ENCODE measurements at places on chromosomes 16 and 17.

DNA sequence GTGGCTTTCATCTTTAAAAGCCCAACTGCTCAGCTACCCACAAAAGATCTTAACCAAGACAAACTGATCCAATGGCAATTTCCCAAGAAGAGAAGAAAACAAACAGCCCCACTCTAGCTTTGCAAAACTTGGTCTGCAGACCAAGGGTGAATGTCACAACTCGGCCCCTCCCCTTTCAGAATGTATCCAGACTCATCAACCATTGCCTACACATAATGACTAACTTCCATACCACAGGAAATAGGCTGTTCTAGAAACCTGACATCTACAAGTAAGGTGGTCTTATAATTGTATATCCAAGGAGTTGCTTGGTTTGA lies 16.0 kb downstream of the DCUN1D3 start:
- no peak for DNase-seq

GRCh38 chr16:86503830-86504229 lies 6.5 kb upstream of the FOXF1 start:
- DNase-seq = no peak

DNA sequence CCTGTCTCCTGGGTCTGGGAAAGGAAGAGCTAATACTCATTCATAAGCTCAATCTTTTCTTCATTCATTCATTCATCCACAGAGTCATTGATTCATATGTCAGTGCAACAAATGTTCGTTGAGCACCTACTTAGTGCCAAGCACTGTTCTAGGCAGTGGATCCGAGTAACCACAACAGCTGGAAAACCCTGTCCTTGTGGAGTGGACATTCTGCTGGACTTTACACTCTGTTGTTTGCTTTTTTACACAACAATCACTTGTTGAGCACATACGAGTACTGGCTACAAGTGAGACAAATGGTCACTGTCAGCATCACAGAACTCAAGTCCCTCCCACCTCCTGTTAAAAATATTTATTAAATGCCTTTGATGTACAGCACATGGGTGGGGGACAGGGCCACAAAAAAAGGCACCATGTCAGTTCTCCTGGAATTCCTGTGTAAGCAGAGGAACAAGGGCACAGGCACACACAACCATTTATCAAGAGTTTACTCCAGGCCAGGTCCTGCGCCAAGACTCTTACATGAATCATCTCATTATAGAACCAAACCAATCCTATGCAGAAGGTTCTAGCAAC lies 46.9 kb downstream of the TEKT5 start:
- DNase-seq = no peak

DNA sequence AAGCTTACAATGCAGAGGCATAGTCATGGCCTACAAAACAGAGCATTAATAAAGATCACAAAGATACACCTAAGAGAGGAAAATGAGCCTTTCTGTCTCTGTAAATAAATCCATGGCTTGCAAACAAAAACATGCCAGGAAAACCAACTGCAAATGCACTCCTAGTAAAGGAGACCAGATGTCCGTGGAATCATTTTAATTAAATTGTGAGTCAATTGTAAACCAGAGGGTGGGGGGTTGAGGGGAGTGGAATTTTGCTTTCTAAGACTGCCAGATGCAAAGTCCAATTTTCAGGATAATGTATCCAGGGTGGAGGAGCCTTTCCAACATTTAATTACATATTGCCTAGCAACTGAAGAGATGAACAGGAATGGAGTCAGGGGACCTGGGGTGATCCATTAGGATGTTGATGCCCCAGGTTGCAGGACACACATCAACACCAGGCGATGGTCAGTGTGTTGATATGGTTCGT lies 390.3 kb upstream of the CCL2 start:
- DNase-seq = no peak

- DNase-seq = no peak
Measured at GRCh38 chr16:89146211-89147005, 25.1 kb upstream of the CDH15 start.

DNA sequence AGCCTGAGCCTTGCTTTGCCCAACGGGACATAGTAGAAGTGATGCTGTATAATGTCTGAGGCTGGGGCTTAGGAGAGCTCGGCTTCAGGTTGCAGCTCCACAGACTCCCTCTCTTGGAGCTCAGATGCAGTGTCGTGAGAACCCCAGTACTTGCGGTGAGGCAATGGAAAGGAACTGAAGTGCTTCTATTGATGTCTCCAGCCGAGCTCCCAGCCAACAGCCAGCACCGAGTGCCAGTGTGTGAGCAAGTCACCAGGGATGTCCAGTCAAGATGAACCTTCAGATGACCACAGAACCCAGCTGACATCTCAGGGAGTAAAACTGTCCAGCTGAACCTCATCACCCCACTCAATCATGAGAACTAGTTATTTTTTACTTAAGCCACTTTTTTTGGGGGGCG lies 268.1 kb downstream of the IRF8 start:
- no peak for DNase-seq

DNA sequence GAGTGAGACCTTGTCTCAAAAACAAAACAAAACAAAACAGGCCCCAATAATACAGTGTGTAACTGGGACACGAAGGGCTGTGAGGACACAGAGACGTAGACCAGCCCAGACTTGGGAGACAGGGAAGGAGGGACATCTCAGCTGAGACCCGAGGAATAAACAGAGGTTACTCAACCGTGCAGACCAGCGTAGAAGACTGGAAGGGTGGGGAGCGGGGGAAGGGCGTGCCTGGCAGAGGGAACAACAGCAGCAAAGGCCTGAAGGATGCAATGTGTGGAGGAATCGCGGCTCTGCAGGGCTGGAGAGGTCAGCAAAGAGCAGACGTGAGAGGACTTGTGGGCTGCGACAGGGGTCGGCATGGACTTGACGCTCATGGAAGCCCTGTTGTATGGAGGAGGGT lies 11.6 kb upstream of the CES4A start:
- DNase-seq = no peak

GRCh38 chr16:48157794-48158193 lies 2.0 kb upstream of the ABCC12 start:
- no peak for DNase-seq

- no peak for DNase-seq
Measured at GRCh38 chr17:29588017-29588561, 1.4 kb downstream of the GIT1 start.

GRCh38 chr17:34226744-34227034 lies 28.4 kb upstream of the CCL2 start:
- no peak for DNase-seq

DNA sequence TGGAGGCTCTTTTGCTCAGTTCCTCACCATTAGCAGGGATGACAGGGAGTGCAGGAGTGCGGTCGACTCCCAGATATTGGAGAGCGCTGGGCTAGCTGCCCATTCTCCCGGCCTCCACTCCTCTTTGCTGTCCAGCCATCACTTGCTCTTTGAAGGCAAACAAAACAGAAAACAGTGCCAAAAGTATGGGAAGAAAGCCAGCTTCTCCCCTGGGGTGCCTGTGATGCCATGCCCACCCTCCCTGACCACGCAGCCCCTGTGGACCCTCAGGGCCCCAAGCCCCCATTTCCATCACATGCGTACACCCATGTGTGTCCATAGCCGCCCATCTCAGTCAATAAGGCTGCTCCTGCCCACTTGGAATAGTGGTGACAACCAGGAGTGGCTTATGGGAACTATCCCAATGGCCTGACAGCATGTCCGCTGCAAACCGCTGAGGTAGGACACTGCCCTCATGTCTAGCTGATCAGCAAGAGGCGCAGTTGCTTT lies 30.0 kb downstream of the MAPT start:
- no peak for DNase-seq

GRCh38 chr17:78026381-78026780 lies 67.9 kb downstream of the TNRC6C start:
- no peak for DNase-seq

DNA sequence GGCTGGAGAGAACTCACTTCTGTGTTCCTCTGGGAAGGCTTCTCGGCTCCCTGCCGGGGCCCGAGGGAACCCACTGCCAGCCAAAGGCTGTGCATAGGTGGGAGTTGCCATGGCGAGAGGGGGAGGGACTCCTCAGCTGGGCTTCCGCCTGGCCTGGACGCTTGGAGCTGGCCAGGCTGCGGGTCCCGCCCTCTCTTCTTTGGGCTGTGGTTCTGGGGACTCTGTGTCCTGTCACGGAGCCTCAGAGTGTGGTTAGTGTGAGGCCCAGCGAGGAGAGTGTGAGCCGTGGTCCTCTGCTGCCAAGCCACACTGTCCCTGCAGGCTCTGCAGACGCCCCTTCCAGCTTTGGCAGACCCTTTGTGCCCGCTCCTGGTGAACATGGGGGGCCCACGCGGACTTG lies 123.1 kb downstream of the OR1D5 start:
- no peak for DNase-seq

DNA sequence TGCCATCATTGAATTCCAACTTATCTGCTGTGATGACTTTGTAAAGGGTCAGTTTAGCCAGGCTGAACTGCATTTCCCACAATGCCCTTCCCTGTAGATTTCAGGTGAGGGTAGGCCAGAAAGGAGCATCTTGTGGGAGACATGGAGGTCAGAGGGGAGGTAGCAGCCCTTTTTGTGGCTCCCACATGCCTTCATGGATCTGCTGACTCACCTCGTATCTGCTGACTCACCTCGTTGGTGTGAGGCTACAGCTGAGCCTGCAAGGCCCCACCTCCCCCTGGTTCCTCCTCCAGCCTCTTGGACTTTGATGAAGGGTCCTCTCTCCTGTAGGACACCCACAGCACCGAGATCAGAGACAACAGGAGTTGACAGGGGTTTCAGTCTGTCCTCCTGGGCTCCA lies 102.5 kb downstream of the SALL1 start:
- DNase-seq = peak; percentile 46

GRCh38 chr16:75345711-75346110 lies 87.6 kb downstream of the CFDP1 start:
- DNase-seq = no peak

GRCh38 chr16:1413684-1414531 lies 596 bp downstream of the UNKL start:
- no peak for DNase-seq

- DNase-seq = peak; percentile 92
Measured at GRCh38 chr16:57591086-57591869, 37.2 kb upstream of the ADGRG1 start.

GRCh38 chr16:50152351-50152806 lies 727 bp upstream of the TENT4B start:
- DNase-seq = peak; percentile 14

DNA sequence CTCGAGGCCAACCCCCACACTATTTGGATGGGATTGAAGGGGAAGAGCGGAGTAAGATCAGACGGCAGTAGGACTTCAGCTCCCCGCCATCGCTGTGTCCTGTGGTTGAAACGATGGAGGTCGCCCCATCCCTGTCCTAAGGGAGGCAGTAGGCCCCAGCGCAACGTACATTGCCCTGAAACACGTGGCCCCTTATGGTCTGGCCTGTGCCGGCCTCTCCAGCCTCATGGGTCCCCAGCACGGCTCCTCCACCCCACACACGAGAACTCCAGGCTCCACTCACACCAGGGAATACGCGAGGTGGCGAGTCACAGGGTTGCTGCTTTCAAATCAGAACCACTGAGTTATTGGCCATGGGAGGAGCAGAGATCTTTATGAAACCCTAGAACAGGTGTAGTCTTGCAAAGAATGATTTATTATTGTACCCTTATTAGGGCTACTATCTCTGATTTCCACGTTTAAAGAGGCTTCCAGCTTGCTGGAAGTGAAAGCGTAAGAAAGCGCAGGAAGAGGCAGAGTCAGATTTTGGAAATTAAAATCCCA lies 669 bp upstream of the DCTPP1 start:
- no peak for DNase-seq

GRCh38 chr16:67481561-67482232 lies 740 bp upstream of the ATP6V0D1 start:
- no peak for DNase-seq

DNA sequence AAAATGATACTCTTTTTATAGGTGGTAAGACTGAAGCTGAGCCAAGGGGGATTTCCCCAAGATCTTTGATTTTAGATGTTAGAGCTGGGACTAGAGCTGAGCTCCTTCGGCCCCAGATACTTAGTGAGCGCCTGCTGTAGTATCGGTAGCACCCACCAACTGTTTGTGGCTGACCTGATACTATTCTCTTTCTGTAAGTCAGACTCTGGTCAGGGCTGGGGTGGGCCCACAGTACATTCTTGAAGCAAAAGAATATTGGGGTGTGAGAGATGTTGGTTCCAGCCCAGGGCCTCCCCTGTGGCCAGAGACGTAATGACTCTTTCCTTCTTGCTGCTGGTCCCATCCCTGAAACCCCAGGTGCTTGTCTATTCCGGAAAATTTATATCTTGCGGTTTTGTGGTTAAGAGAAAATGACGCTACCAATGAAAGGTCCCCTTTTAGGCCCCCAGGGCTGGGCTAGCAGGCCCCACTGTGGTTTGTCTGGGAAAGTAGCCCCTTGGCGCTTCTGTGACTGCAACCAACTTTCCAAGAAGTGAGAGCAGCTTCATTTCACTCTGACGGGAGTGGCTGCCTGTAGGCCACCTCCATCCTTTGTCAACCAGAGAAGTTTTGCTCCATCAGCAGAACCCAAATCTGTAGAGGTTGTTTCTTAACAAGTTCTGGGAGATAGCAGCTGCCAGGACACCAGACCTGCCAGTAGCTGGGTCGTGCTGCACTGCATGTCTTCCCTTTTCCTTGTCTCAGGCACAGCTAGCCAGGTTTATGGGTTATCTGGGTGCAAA lies 86.4 kb upstream of the LGALS9 start:
- peak; percentile 88 for DNase-seq

DNA sequence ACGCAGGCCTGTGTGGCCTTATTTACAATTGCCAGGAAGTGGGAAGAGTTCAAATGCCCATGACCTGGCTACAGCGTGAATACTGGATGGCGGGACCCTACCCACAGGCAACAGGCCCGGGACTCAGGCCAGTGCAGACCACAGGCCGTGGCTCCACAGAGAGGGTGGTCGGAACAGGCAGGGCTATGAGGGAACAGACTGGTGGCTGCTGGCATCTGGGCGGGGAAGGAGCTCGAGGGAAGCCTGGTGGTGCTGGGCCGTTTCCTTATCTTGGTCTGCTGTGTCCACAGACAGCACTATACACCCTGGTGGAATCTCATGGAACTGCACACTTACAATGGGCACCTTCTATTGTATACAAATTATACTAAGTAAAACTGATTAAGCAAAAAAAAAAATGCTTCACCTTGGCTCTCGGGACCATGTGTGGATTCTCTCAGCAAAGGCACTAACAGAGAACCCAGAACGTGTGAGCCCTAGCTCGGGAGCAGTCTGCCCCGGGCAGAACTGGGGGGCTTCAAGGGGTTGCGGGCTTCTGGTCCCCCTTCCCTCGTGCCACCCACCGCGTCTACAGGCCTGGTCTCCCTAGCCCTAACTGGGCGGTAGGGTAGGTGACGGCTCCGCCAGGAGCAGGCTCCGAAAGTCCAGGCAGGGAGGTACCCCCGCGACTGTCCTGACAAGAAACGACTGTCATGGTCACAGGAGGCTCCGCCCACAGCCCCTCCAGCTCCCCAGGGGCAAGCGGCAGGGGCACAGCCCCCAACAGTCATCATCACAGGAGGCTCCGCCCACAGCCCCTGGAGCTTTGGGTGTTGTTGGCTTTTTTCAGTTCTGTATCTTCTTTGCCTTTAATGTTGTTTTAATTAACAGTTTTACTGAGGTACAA lies 21.8 kb downstream of the CEP131 start:
- peak; percentile 83 for DNase-seq

GRCh38 chr16:1766231-1766630 lies 5.1 kb downstream of the NME3 start:
- DNase-seq = no peak

All from A172 (cell line).